CD8-positive, alpha-beta T cell (primary cell): ENCODE measurements at places on chromosomes 5 and 9.
A peak's percentile ranks its signal among the peaks of the same experiment; 100 is the strongest.

GRCh38 chr5:75668977-75669689, 48.1 kb downstream of the POC5 start:
- DNase-seq: peak; percentile 34

GRCh38 chr5:555058-555623, 30.9 kb upstream of the SLC9A3 start:
- no peak for DNase-seq

DNA sequence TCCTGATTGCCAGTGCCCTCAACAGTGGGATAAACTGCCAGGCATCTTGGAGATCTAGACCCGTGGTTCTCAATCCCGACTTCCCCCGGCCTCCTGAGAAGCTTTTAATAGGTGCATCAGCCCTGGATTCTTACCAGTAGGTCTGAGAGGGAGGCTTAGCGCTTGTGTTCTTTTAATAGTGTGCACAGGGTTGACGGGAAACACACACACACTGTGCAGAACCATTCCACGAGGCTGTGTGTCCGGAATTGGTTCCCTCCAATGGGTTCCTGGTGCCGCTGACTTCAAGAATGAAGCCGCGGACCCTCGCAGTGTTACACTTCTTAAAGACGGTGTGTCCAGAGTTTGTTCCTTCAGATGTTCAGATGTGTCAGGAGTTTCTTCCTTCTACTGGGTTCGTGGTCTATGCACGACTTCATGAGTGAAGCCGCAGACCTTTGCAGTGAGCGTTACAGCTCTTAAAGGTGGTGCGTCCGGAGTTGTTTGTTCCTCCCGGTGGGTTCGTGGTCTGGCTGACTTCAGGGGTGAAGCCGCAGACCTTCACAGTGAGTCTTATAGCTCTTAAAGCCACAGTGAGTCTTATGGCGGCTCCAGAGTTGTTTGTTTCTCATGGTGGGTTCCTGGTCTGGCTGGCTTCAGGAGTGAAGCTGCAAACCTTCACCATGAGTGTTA, 46.6 kb upstream of the PRSS3 start:
- DNase-seq: peak; percentile 47

DNA sequence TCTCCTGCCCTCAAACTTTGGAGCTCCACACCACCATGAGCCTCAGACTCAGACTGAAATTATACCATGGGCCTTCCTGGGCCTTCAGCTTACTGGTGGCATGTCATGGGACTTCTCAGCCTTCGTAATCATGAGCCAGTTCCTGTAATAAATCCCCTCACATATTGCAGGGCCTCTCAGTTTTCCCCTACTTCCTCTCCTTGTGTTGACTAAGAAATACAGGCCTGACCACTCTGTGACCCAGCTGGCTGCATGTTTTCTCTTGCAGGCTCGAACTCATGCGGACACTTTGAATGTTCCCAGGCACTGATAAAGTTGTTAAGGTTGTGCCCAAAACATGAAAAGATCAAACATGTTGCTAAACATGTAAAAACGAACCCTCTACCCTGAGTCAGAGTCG, 26.2 kb upstream of the SHC3 start:
- DNase-seq: no peak

DNA sequence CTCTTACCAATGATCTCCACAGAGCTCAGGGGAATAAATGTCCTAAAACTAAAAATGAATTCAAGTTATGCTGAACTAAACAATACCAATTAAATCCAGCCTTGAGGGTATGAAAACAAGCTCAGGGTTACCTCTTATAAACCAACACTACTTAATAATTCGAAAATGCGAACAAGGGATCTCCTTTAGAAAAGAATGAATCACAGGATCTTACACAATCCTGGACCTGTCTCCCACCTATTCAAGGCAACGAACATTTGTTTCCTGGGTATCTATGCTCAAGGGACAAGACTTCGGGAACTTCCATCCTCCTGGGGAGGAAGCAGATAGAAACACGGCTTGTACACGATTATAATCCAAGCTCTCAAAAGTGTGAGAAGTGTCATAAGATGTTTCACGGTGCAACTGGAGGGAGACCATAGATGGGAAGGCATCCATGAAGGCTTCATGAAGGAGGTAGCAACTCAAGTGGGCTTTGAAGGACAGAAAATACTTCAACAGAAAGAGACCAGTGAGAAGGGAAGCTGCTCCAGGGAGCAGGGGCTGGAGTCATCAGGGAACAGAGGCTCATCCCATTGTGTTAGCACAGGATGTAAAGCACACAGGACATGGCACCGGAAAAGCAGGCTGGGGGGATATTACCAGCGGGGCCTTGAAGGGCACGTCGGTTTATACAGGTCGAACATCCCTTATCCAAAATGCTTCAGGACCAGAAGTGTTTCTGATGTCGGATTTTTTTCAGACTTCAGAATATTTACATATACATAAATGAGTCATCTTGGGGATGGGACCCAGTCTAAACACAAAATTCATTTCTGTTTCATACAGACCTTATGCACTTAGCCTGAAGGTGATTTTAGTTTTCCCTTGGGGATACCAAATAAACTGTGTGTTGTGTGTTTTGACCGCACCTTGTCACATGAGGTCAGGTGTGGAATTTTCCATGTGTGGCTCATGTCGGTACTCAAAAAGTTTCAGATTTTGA, 87.4 kb downstream of the TLE1 start:
- DNase-seq: no peak

DNA sequence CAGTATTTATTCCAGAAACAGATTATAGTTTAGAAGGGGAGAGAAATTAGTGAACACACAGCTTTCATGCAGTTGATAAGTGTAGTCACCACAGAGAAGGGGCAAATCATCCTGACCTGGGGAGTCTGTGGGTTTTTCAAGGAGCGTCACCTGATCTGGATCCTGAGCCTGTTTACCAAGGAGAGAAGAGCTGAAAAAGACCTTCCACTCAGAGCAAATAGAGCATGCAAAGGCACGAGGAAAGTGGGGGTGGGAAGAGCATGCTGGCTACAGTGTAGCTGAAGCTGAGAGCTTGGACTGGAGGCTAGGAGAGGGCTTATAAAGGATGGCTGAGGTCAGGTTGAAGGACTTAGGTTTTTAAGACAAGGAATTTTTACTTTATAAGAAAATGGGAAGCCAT, 30.4 kb downstream of the ACO1 start:
- no peak for DNase-seq

- no peak for DNase-seq
These were observed 231.2 kb downstream of the EBF1 start for GRCh38 chr5:158868546-158868945.

- DNase-seq: no peak
These were observed 33.3 kb downstream of the CEP72 start for GRCh38 chr5:645421-645820.

DNA sequence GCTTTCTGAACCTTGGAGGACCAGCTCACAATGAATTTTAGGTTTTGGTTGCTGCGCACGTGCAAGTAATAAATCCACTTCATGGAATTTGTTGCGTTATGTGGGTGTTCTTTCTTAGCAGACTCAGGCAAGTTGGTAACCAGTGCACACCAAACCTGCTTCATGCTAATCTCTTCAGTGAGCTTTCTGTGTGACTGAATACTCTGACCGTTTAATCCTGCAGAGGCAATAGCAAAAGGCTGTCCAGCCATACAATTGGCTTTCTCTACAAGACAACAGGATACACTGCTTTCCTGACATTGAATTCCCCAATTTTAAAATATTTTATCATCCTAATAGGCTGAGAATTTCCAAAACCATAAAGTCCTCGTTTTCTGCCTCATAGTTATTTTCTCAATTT, 10.3 kb downstream of the UGT3A2 start:
- no peak for DNase-seq

- no peak for DNase-seq
These were observed 16.0 kb downstream of the INSYN2B start for GRCh38 chr5:169964246-169964645.

DNA sequence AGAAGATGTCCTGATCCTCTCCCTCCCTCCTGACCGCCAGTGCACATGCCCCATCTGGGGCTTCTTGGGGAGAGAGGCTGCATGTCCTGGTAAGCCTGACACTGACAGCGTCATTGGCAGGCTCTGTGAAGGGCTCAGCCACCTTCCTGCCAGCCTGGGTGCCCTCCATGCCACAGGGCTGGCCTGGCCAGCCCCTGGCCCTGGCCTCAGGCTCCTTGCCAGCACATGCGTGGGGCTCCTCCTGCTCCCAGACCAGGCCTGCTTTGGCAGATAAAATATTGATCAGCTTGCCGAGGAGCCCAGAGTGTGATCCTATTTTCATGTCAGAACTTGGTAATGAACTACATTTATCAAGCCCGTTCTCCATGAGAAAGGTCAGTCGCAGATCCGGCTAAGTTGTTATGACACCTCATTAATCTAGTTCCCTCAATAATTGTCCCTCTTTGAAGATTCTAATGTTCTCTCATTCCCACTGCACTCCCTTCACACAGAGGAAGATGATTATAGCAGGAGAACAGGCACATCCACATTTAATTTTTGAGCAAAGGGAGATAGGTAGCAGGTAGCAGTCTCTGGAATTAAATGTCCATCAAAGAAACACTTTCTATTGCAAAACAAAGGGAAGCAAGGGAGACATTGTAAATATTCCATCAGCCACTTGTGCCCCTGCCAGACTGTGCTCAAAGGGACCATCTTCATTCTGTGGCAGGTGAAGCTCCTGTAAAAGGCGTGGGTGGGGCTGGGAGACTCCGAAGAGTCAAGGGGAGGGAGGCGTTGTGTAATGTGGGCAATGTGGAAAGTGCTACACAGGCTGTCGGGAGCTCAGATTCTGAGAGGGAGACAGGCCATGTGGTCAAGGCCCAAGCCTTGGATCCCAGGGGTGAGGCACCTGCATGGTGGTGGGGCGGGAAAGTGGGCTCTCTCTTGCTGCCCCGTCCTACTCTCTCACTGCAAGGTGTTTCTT, 272.0 kb downstream of the HSPA4 start:
- DNase-seq: no peak

DNA sequence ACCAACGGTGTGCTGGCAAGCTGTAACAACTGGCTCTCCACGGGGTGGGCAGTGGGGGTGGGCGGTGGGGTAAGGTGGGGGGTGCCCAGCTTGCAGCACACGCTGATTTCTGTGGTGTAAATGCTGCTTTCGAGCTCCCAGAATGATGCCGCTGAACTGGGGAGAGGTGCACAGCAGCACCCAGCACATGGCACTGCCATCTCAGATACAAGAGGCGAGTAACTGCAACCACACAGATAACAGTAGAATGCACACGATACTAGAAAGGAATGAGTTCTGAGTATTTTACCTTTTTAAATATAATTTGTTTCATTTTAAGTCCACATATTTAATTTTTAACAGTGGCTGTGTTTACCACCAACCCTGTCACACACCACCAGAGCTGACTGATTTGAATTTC, 87.9 kb downstream of the SEMA4D start:
- no peak for DNase-seq
